ENCODE measurements at places on chromosomes 1 and 21. TPM values are rescaled to one million over a fixed set of nuclear protein-coding genes. Genes with fewer than 3 reads are reported as not detected.
A peak's percentile ranks its signal among the peaks of the same experiment; 100 is the strongest.

The FOXD2 gene
- total RNA-seq, result 0.65 TPM

- H3K4me3 ChIP-seq, result no peak overlapping the region
- DNase-seq, result peak; percentile 33
- no peaks in the 10 kb centered on the region for H3K27me3 ChIP-seq
- no peak overlapping the region for H3K27ac ChIP-seq
These were observed 15.7 kb upstream of the GLIS1 start for GRCh38 chr1:53754484-53755312.

GRCh38 chr1:156772728-156773497 lies 5.6 kb downstream of the PRCC start:
- DNase-seq, result no peak
- H3K27ac ChIP-seq, result no peak overlapping the region
- H3K4me3 ChIP-seq, result no peak overlapping the region
- peaks cover 55% of the 10 kb centered on the region for H3K36me3 ChIP-seq
- H3K4me1 ChIP-seq, result peaks cover 67% of the 10 kb centered on the region
- H3K27me3 ChIP-seq, result no peaks in the 10 kb centered on the region

DNA sequence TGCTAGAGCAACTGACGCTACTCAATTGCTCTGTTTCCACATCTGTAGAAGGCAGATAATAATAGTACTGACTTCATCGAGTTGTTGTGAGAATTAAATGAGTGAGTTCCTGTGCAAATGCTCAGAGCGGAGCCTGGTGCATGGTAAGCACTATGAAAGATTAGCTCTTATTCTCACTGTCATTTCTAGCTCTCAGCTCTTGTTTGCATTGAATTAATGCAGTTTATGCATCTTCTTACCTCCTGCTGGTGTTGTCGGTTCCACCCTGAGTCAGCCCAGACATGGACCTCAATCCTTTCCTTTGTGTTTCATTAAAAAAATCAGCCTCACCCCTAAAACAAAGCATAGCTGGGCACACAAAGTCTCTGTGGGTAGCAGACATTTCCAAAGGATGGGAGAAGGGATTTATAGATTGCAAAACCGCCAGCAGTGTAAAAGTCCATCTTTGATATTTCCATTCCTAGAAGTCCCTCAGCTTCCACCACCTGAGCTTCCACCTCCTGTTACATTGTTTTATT lies 254.4 kb upstream of the CSF3R start:
- no peaks in the 10 kb centered on the region for H3K36me3 ChIP-seq
- H3K4me1 ChIP-seq, result no peaks in the 10 kb centered on the region
- no peak overlapping the region for H3K27ac ChIP-seq
- no peak overlapping the region for H3K4me3 ChIP-seq

The TLR5 gene
- 0.23 TPM for total RNA-seq

The FAM110D gene
- not detected for total RNA-seq

GRCh38 chr21:43297391-43297981 lies 128.7 kb downstream of the CRYAA start:
- H3K27ac ChIP-seq, result no peak overlapping the region
- no peaks in the 10 kb centered on the region for H3K4me1 ChIP-seq
- H3K4me3 ChIP-seq, result no peak overlapping the region
- H3K27me3 ChIP-seq, result peaks cover 7% of the 10 kb centered on the region
- DNase-seq, result no peak
- H3K36me3 ChIP-seq, result no peaks in the 10 kb centered on the region

DNA sequence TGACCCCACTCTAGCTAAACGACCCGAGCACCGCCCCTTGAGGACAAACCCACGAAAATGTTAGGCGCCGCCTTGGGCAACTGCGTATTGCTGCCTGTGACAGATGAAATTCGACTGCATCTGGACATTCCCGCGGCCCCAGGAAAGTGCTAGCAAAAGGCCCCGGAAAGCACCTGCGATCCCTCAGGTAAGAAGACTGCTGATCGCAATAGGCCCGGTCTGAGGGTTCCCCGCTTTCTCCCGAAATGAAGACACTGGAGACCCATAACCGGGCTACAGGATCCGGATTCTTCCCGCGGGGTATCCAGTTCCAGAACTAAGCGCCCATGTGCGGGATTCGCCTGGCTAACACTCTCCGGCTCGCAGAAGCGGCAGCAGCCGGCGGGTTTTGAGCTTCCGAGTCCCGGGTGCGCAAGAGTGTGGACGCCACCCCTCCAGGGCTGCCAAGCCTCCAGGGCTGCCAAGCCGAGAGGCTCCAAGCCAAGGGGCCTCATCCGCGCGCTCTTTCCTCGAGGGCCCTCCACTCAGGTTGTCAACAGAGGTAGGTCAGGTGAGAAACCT lies 157.9 kb upstream of the NBPF11 start:
- peaks cover 9% of the 10 kb centered on the region for H3K36me3 ChIP-seq
- no peak overlapping the region for H3K4me3 ChIP-seq
- peaks cover 14% of the 10 kb centered on the region for H3K4me1 ChIP-seq
- peaks cover 73% of the 10 kb centered on the region for H3K27me3 ChIP-seq

DNA sequence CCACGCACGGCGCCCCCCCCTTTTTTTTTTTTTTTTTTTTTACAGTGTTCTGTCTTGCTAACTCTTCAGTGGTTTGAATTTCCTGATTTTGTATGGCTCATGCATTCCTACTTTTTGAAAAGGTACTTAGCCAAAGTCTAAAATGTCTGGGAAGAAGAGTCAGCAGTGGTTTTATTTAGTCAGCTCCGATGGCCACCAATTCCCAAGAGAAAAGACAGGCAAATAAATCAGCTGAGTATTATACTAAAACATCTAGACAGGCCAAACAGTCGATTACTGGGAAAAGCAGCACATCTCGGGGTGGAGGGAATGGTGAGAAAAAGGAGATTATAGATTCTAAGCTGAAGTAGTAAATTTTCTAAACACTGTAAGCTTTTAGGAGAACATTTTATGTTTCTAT lies 192.5 kb upstream of the ZRANB2 start:
- DNase-seq, result no peak
- no peak overlapping the region for H3K4me3 ChIP-seq
- H3K27ac ChIP-seq, result no peak overlapping the region
- H3K4me1 ChIP-seq, result no peaks in the 10 kb centered on the region
